ENCODE measurements at places on chromosomes 2 and 18.

DNA sequence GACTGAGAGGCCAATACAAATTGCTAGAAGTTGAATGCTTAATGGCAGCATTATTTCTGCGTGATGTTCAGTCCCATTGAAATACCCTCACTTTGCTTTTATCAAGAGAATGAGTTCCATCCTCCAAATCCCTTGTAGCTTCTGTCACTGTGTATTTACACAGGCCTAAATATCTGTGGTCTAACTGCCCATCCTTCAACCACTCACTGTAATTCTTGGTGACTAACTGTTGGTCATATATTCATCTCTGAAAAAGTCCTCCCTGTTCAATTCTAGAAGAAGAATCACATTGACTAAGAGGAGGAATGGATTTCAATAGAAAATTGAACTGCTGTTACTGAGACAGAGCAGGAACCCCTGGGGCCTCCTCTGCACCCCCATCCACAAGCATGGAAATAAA lies 74.2 kb upstream of the L3MBTL4 start:
- no peak for DNase-seq

DNA sequence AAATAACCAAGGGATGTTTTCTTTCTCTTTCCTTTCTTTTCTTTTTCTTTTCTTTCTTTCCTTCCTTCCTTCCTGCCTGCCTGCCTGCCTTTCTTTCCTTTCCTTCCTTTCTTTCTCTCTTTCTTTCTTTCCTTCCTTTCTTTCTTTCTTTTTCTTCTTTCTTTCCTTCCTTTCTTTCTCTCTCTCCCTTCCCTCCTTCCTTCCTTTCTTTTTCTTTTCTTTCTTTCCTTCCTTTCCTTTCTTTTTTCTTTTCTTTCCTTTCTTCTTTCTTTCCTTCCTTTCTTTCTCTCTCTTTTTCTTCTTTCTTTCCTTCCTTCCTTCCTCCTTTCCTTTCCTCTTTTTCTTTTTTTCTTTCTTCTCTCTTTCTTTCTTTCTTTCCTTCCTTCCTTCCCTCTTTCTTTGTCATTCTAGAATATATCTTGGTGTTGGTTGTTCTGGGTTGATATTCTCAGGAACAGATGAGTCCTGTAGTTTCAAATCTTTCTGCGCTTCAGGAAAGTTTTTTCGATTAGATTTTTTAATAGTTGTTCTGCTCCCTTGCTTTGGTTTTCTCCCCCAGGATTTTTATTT lies 101.5 kb upstream of the FBXO11 start:
- no peak for DNase-seq

DNA sequence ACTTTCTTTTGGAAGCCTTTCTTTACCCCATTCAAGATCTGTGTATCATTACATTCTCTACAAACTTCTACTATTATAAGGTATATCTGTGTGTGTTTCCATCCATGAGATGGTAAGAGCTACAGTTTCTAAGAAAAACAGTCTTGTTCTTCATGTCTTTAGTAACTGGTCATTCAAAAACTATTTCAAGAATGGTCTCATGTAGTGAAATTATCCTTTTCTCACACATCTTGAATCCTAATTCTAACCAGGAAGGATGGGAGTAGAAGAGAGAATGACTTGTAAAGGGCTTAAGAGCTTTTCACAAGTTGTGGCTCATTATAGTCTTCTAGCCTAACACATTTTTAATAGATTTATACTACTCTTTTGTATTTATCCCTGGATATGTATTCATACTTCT lies 47.3 kb downstream of the ROCK1 start:
- DNase-seq, result no peak

DNA sequence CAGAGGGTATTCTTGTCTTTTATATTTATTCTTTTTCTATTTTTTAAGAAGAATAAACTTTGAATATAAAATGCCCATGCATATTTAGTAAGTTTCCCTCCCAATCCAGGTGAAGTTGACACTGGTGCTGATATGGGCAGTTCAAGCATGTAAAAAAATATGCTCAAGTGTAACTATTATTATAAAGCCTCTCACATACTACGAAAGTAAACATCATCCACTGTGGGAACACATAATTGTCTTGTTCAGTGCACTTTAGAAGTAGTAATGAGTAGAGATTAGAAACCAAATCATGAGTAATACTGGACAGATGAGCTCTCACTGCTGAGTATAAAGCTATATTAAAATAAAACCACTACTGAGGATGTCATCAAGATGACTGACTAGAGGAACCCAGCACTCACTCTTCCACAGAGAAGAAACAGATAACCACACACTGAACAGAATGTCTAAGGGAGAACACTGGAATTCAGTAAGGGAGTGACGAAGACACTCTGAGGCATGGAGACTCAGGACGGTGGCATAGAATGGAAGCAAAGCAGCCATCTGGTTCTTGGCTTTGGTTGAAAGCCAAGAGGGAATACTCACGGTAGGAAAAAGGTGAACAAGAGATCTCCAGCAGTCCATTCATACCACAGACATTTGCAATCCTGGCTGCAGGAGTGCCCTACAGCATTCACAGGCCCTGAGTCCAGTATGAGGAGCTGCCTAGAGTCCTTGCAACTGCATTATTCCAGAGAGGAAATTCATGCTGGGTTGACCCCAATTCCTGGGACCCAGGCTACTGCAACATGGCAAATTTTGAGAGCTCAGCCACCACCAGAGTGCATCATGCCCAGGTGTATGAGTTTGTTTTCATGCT lies 9.5 kb upstream of the FAM110C start:
- no peak for DNase-seq

DNA sequence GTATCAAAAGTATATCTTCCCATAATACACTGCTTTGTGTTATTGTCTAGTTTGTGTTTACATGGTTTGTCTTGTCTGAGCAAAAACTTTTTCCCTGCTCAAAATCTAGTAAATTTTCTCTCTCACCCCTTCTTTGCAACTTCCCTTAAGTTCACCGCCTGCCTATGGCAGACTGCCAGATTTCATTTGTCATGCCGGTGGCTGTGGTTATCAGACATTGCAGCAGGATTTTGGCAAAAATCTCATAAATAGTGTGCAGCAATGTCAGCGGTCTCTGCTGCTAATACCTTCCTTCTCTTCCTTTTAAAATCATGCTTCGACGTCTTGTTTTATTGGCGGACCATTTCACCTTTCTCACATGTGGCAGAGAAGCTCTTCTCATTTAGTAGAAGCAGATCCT lies 45.6 kb upstream of the TMEM178A start:
- DNase-seq, result no peak

- no peak for DNase-seq
Measured at GRCh38 chr2:20172273-20173055, 52.5 kb downstream of the SDC1 start.

GRCh38 chr18:60684843-60685513 lies 312.4 kb upstream of the MC4R start:
- DNase-seq, result peak; percentile 58

- DNase-seq, result peak; percentile 52
Measured at GRCh38 chr2:234293973-234294372, 202.9 kb downstream of the ARL4C start.

- no peak for DNase-seq
Measured at GRCh38 chr2:128275498-128276045, 43.1 kb downstream of the HS6ST1 start.

- DNase-seq, result no peak
Measured at GRCh38 chr2:138475277-138475776, 26.2 kb upstream of the SPOPL start.

DNA sequence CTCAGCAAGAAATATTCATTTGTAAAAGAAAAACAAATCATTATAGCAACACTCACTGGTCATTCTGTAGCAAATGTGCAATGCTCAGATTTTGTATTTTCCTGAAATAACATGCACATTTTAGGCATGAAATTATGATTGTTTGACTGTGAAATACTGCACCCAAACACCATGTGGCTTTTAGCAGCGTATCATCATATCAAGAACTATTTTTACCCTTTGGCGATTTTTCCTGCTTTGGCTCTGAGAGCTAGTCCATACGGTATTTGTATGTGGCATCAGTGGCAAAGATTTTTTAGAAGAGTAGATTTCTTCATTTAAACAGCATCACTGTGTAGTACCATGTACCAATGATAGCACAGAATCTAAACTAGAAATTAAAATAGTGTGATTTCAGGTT lies 493.1 kb downstream of the NR4A2 start:
- no peak for DNase-seq

GRCh38 chr18:65988972-65989371 lies 238.2 kb downstream of the CDH7 start:
- no peak for DNase-seq

DNA sequence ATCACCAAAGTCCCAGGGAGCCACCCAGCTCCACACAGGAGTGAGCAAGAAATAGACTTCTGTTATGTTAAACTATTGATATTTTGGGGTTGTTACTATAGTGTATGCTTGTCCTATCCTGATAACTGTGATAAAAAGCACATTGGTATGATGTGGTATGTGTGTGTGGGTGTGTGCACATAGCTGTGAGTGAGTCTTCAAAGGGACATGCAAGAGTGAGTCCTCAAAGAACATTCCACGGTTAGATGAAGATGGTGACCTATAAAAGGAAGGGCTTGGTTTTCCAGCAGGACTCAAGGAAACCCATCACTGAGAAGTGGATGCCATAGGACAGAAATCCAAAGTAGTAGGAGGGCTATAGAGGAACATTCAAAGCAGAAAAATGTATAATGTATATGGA lies 342.9 kb downstream of the TSN start:
- DNase-seq, result no peak

GRCh38 chr2:238972146-238972445 lies 124.2 kb downstream of the TWIST2 start:
- DNase-seq, result no peak

DNA sequence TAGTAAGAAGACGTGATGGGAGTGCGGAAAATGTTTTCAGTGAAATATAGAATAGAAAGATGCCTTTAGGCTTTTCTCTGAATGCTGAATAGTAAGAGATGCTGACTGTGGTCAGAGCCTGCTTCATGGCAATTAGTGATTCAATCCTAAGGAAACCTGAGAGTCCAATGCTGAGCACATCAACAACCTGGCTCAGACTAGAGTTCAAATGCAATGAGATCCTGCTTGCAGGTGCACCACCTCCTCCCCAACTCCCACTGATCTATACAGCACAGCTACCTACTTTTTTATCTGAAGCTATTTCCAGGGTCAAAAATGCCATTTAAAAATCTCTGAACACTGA lies 65.4 kb downstream of the AAK1 start:
- no peak for DNase-seq

- DNase-seq, result no peak
Measured at GRCh38 chr2:222302178-222303018, 3.6 kb upstream of the PAX3 start.

DNA sequence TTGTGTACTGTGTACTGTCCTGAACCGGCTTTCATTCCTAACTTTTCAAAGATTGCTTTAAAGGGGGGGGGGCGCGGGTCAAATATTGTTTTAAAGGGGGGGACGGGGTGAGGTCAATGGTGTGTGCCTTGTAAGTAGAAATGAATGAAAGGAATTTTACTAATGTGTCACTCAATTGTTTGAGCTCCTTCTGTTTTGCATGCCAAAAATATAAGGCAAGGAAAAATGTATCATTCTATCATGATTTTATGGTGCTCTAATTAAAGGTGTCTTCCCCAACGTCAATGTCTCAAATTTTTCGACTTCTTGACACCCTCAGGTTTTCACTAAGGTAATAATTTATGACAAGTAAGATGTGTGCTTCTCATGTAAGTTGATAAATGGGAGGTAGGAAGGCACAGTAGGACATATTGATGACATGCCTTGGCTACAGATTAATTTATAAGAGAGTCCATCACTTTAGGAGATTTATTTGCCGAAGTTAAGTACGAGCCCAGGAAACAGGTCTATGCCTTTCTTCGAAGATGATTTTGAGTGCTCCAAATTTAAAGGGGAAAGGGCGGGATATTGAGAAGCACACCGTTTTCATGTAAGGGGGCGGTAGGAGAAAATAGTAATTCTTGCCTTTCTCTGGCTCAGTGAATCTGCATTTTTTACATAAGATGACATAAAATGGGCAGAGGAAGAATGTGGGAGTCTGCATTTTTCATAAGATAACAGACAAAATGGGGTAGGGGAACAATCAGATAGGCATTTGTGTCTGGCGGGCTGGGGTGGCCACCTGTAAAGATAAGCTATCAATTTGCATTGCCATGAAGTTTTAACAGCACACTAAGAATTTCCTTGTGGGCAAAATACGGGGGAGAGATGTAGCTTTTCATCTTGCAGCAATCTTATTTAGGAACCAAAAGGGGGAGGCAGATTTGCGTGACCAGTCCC lies 1.2 kb upstream of the TRAPPC8 start:
- no peak for DNase-seq

- DNase-seq, result peak; percentile 63
Measured at GRCh38 chr2:234502285-234502918, 5.5 kb upstream of the ARL4C start.

DNA sequence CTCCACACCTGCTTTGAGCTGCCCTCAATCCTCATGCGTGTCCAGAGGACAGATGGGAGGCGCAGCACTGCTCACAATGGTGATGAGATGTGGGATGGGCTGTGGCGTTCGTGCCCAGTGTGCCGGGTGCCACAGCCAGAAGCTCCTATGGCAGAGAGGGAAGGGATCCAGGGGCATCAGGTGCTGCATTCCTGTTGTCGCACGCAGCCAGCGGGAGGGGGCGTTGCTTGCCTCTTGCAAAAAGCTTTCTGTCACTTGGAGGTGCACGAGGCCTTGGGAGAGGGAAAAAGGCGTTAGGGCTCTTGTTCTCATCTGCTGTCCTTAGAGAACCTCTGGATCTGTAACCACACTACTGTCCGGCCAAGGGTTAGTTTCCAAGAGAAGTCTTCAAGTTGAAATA lies 29.2 kb upstream of the ALLC start:
- no peak for DNase-seq

- DNase-seq, result no peak
Measured at GRCh38 chr2:7468955-7469354, 551.7 kb downstream of the RNF144A start.

DNA sequence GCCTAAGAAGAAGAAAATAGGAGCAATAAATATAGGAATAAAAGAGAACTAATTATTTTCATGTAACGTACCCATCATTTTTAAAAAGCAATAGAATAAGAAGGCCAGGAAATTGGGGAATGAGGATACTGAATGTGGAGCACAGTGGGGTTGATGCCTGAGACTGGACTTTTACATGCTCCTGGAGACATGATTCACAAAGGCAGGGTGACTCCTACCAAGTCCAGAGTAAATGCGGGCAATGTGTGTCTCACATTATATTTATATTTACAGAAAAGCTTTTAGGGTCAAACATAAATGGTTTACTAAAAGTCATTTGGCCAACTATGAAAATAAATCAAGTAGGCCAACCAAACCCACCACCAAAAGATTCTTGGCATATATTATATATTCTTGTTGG lies 87.9 kb upstream of the COL5A2 start:
- no peak for DNase-seq

DNA sequence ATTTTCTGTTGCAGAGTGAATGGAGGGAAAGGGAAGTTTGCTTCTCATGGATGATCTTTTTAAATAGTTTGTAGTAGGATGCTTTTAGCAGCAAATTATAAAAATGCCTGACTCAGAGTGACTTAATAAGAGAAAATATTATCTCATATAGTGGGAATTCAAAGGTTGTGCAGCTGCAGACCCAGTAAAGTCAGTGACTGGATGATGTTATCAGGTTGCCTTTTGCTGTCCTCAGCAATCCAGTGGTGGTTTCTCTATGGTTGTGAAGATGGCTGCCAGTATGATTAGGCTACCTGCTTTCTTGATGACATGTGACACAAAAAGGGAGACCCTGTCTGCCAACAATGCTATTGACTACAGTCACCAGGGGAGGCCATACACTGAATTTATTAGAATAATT lies 184.8 kb downstream of the DIS3L2 start:
- no peak for DNase-seq

GRCh38 chr2:9004338-9005204 lies 1.1 kb upstream of the MBOAT2 start:
- DNase-seq, result no peak

Measured in COR-L47 (cell line).